Hematopoietic multipotent progenitor cell treated with erythropoietin and hydrocortisone succinate and interleukin-3 and kit ligand, for 8 days (in vitro differentiated cells): ENCODE measurements at places on chromosomes 4 and X.

DNA sequence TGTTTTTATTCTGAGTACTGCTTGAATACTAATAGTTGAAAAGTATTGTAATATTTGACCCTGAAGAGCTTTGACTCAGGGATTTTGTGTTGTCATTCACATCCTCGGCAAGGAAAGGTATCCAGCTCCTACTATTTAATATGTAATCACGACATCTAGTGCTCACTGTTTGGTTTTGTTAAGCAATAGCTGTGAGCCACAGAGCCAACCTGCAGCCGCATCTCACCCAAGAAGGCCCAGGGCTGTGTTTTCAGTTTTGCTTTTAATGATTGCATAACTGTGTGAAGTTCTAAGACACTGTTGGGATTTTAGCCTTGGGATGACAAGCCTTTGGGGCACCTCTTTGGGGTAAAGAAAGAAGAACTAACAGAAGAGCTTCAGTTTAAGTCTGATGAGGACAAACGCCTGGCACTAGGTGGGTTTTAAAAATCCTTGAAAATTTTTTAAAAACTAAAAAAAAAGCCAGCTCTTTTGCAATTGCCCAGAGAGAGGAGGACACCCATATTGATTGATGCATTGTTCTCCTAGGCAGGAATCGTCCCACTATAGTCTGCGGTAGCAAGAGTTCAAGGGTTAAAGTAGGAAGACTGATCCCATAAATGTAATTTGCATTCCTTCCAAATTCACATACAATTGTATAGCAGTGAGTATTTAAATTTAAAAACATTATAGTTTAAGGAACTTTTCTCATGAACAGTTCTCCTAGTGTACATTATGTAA lies 157.8 kb downstream of the RELL1 start:
- DNase-seq = no peak

DNA sequence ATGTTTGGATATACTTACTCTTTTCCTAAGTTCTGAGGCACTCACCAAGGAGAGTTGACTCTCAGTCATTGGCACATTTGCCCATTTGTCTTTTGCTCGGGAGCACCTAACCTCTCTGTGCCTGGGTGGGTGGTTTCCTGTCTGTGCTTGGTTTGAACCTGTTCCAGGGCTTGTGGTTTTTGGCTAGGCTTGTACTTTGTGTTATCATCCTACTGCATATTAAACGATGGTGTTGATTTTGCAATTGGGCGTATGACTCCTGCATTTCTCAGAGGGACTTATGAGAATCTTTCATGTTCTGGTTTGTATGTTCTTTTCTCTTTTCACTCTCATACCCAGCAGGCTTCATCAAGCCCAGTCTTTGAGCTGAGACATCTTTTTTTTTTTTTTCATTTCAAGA lies 161.7 kb downstream of the BTC start:
- peak; percentile 98 for DNase-seq

- no peak for DNase-seq
These were observed 527.8 kb downstream of the INPP4B start for GRCh38 chr4:142318280-142318679.

DNA sequence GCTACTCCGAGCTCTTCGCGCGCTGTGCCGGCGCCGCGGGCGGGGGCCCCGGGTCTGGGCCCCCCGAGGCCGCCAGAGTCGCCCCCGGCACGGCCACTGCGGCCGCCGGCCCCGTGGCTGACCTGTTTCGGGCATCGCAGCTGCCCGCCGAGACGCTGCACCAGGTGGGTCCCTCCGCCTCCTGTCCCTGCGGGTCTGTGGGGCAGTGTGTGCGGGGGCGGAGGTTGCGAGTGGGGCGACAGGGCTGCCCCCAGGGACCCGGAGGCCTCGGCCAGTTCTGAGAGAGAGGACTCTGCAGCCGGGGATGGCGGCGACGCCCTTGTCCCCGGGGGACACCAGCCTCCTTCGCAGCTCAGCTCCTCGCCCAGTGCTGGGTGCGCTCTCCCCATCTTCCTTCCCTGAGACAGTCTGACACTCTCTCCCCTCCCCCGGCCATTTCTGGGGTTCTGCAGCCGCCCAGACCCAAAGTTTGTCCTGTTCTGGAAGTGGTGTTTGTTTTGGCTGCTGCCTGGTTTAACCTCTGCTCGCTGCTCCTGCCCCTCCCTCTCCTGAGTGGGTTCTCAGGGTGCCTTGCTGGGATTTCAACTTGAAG lies 609 bp downstream of the REPS2 start:
- DNase-seq = no peak

- DNase-seq = no peak
These were observed 482.4 kb downstream of the SPRY1 start for GRCh38 chr4:123878976-123879375.

DNA sequence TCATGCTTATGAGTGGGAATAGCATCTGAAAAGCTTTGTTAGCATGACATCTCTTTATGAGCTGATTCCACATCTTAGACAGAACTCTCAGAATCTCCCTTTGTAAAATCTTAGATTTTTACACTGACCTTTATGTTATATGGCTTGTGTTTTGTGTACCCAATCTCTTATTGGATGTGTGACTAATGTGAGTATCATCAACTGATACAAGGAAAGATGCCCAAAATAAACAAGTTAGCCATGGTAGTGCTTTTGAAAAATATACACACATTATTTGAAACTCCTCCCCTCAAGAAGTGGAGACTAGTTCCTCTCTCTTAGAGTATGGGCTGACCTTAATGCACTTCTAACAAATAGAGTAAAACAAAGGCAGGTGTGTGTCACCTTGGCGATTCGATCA lies 160.1 kb upstream of the NRK start:
- DNase-seq = no peak

- DNase-seq = no peak
These were observed 10.5 kb upstream of the RTL5 start for GRCh38 chrX:72142094-72142793.

DNA sequence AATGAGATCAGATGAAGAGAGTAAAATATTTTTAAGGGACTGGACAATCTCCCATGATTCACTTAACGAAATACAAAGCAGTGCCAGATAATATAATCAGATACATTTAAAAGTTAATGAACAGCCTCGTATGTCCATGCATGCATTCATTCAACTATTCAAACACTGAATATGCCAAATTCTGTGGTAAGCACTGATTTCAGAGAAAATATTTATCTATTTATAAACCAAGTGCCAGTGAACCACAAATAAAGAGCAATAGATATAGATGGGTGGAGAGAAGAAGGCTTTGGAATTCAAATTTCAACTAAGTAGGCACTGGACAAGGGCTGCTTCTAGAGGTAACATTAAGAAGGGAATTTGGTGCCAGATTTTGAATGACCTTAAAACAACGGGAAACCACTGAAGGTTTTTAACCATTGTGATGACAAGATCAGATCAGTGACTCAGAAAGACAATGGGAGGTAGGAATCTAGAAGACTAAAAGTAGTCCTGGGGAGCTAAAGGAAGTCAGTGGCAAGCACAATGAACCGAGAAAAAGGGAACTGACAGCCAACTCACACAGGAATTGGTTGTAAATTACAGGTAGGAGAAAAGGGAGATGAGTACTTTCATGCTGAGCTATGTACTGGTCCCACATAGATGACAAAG lies 14.2 kb downstream of the ELOVL6 start:
- DNase-seq = no peak
